ENCODE measurements at places on chromosomes 2 and 18.

DNA sequence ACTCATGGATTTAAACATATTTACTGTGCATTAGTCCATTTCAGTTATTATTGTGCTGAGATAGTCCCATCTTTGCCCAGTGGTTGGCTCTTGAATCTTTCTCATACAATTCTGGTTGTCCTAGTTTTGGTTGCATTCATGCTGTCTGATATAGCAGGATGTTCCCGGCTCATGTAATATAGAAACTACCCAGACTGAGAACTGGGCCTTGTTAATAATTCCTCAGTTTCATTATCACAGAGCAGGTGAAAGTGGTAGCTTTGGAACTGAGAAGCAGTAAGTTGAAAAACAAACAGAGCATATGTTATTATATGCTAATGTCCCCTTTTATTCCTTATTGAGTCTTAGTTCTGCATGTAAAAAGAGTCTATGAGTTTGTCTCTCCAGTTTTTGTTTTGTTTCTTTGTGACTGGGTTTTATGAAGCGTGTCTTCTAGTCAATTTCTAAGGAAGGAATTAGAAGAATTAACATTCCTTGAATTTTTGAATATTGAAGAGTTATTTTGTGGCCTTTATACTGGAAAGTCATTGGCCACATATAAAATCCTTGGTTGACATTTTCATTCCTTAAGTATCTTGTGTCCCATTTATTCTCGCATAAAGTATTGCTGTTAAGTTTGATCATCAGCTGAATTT lies 43.3 kb downstream of the EIF5B start:
- DNase-seq: no peak

DNA sequence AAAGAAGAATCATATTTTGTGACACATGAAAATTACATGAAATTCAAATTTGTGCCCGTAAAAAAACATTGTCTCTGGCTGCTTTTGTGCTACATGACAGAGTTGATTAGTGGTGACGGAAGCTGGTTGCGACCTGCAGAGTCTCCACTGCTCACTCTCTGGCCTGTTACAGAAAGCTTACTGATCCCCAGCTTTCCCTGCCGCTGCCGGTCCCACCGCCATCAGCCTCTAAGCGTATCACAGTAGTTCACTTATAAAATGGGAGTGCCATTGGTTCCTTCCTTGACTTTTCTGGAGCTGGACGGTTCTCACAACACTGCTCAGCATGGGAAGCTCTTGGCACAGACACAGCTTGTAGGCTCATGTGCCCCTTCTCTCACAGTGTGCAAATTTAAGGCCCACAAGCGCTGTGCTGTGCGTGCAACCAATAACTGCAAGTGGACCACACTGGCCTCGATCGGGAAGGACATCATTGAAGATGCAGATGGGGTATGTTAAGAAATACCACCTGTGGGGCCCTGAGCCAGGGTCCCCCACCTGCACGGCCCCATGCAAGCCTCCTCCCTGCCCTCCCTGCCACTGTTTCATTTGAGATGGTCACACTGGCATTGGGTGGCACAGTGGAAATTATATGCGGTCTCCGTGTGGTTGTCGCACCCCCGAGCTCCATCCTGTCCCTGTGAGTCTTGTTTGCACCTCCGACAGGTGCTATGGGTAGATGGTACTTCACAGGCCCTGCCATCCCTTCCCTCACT lies 81.3 kb downstream of the DGKD start:
- no peak for DNase-seq

DNA sequence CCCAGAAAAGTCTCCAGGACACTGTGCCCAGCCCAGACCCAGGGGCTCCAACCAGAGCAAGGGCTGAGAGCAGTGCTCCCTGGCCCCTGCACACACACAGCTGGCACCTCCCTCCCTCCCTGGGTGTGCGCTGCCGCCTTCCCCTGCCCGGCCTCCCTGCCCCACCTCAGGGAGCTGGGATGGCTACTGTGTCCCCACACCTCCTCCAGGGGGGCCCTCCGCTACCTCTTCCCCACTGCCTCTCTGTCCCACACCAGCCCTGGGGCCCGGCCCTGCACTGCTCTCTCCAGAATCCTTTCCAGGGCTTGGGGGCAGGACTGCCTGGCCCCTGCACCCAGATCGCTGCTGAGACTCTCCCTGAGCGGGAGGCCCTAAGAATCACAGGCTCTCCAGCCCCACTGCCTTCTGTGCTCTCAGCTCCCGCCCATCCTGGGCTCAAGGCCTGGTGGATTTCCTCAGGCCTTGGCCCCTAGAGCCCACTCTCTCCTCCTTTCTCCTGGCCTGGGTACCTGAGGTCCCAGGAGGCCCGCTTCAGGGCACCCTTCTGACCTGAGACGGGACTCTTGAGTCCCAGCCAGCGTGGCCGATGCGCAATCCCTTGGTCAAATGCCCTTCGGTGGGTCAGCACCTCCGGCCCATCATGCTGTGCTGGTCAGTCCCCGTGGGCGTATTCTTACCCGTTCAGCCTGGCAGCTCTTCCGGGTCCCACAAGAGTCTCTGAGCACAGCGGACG lies 276.8 kb upstream of the HDAC4 start:
- no peak for DNase-seq

DNA sequence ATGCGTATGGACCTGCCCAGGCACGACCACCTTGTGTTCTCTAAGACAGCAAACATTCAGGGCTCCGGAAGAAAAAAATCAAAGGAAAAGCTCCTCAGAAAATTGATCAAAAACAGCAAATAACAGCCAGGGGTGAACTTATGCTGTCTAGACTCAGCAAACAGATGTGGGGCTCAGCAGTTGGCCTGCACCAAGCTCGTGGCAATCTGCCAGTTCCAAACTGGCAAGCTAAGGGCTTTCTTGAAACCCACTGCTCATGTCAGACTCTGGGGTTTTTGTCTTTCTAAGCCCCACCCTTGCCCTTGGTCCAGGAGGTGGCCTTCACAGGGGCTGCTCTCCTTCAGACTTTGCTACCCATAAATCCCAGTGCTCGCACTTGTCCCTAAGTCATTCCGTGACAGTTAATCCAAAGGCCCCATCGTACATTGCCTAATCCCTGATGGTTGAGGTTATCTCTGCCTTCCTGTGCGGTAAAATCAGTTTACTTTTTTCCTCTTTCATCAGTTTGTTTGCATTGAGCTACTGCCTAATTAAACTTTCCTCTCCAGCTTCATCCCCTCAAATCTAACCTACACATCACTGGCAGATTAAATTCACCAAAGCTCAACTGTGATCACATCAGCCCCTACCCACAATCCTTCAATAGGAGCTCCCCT lies 408.0 kb downstream of the LRATD1 start:
- no peak for DNase-seq

DNA sequence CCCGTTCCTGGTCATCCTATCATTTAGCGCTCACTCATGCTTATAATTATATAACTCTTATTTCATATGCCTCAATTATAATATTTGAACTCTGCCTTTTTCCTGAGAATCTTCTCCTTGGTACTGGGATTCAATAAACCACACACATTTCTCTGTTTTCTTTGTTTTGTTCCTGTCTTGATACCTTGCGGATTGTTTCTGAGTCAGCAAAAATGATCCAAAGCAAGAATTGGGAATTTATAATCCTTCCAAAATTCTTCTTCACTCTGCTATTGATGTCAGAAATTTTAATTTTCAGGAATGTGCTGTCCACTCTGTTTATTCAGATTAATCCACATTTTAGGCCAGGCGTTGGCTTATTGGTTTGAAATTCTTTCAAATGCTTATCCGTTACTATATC lies 886.0 kb downstream of the SUCLG1 start:
- DNase-seq: no peak

Data from CD4-positive, alpha-beta T cell treated with Interferon gamma for 1 hour (primary cell).